ENCODE measurements at places on chromosomes 16 and 17.

DNA sequence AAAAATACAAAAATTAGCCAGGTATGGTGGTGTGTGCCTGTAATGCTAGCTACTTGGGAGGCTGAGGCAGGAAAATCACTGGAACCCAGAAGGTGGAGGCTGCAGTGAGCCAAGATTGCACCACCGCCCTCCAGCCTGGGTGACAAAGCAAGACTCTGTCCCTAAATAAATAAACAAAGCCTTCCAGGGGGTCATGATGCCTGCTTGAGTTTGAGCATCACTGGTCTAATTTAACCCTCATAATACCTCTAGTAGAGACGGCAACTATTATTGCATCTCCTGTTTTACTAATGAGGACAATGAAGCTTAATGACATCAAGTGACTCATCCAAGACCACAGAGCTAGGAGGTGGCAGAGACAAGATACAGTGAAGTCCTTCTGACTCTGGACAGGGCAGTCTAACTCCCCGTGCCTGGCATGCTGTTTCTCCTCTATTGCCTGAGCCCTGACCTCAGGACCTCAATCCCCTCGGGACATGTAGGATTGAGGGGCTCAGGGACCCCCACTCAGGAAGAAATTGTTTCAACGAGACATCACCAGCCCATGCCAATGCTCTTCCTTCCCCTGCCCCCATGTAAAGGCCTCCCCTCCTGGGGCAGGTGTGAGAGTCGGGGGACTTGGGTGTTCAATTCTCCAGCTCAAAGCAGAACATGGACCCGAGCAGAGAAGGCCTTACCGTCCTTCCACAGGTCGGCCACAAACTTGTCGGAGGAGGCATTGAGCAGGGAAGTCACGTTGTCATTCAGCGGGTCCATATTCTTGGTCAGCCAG, 102.9 kb downstream of the NDE1 start:
- no peak for DNase-seq

- no peak for DNase-seq
These were observed 96.8 kb downstream of the BRIP1 start for GRCh38 chr17:61766520-61766919.

DNA sequence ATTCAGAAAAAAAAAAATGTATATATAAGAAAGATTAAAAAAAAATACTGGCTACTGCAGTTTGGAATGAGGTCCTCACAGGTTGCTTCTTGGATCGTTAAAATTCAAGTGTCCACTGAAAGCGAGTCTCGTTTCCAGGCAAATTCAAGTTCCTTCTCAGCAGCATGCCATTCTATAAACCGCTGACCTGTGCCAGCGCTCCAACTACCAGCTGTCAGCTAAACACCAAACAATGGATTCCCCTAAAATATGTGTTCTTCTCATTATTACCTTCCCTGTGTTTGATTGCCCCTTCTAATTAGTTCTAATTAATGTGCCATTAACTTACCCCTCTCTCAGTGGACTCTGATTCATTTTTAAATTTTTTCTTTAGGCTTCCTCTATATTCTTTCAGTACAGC, 92.4 kb downstream of the DNAH9 start:
- DNase-seq = no peak

DNA sequence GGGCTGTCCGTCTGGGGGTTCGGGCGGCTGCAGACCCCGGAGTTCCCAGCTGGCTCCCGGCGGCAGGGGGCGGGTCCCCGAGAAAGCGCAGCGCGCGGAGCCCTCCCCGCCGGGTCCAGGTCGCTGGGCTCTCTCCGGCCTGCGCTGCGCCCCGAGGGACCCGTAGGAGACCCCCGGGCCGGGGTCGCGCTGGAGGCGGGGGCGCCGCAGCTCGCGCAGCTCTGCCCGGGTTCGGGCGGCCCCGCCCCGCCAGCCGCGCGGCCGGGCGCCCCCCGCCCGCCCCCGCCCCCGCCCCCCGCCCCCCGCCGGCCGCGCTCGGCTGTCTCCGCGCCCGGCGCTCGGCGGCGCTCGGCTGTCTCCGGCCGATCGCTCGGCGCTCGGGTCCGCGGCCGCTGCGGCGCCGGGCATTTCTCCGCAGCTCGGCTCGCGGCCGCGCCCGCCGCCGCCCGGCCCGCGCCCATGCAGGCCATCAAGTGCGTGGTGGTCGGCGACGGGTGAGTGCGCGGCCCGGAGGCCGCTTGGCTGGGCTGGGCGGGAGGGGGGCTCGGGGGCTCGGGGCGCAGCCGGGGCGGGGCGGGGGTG, at the start of gene RAC3:
RAC3 (plus strand) TSS at position 376 of the 582 bp plus-strand sequence; CDS start at position 460, 84 bp downstream.
- DNase-seq = peak; percentile 67

GRCh38 chr16:67425061-67425460, 5.9 kb upstream of the HSD11B2 start:
- no peak for DNase-seq

DNA sequence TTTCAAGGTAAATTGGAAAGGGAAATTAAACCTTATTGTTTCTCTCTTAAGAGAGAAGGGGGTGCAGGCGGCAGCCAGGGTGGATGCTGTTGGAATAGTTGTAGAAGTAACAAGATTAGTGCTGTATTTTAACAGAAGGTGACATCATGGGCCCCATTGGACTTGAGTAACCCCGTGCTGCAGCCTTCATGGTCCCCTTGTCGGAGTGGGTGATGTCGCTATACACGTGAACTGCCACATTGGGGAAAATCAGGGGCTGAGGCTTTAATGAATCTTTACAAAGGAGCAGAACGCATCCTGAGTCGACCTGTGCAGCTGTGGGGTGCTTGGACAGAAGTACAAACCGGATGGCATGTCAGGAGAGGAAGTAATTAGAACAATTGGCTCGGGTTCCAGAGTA, 3.2 kb downstream of the SNX11 start:
- DNase-seq = no peak

DNA sequence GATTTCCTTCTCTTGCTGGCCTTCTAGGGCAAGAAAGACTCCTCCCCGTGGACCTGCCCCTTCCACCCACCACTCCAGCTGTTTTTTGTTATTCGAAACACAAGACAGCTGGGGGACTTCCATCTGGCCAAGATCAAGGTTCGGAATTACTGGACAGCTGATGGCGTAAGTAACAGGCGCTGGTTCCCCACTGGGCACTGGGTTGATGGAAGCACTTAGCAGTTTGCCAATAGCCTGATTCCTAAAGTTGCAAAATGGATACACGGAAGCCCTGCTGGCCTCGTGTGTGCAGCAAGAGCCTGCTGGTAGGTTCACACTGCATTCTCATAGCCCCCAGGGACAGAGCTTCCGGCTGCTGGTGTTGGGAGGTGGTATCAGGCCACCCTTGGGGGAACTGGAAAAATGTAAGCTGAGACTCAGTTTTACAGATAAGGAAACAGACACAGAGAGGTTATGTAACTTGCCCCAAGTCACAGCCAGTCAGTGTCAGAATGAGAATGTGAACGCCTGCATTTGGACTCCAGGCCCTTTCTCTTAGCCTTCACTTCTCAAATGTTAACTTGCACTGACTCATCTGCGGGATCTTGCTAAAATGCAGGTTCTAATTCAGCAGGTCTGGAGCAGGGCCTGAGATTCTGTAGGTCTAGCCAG, 171.7 kb downstream of the KATNIP start:
- no peak for DNase-seq

DNA sequence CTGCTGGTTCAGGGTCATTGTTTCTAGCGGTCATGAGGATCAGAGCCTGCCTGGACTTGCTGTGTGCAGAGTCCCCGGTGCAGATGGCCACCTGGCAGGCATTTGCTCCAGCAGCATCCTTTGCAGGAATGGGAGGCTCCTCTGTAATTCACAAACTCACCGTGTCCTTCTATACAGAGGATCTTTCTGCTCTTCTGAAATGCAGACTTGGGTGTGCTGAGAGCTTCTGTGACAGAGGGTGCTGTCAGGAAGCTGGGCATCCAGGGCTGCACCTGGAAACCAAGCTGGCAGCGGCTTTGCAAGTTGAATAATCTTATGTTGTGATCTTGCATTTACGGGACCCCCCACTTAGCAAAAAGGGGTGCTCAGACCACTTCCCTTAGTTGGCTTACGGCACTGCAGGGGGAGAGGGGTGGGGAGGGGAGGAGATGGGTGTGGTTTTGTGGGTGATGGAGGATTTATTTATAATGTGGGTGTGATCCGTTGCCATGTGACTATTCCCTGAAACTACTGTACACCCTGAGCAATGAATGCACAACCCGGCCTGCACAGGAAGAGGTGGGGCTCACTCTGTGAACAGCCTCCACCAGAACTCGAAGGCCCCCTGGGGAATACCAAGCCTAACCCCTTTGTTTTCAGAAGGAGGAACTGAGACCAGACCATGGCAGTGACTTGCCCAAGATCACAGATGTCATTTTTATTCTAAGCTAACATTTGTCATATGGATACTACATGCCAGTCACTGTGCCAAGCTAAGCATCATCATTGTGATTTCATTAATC, 178.3 kb downstream of the PRKCB start:
- DNase-seq = no peak

GRCh38 chr16:17318238-17318637, 152.5 kb downstream of the XYLT1 start:
- DNase-seq = no peak

DNA sequence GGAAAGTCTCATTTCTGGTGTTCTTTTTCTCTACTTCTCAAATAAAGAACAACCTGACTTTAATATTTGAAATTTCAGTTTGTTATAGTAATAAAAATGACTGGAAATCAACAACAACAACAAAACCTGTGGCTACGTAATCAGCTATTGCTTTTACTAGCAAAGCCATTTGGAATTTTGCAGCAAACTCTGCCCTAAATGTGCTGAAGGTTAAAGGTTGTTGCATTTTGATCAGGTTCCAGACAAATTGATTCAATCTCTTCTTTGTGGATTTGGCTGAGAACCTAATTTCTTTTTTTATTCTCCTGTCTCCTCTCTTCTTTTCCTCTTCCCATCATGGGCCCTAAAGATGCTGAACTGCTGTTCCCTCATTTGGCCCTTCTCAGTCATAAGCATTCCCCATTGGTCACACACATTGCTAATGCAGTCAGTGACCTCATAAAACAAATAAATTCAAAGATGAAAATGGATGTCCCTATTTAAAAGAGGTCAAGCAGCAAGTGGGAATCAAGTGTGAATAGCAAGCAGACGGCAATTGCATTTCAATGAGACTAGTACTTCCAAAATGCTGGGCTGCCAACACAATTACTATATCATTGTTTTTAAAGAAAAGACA, 795.1 kb upstream of the CDH8 start:
- DNase-seq = no peak

- DNase-seq = no peak
These were observed 23.4 kb downstream of the MBTPS1 start for GRCh38 chr16:84093120-84093878.

GRCh38 chr16:17023606-17024005, 447.2 kb downstream of the XYLT1 start:
- DNase-seq = no peak

DNA sequence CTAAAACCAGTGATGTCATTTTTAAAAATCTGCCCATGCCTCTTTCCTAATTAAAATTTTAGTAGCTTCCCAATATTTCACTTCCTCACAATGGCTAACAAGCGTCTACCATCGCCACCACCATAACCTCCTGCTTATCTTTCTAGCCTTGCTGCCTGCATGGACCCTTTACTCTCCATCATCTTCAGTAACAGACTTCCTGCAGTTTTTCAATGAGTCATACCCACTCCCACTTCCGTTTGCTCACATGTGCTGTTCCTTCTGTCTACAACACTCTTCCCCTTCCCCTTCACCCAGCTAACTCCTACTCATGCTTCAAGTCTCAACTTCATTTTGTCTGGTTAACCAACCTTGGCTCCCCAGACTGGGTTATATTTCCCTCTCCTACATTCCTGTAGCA, 12.8 kb upstream of the SKAP1 start:
- no peak for DNase-seq

DNA sequence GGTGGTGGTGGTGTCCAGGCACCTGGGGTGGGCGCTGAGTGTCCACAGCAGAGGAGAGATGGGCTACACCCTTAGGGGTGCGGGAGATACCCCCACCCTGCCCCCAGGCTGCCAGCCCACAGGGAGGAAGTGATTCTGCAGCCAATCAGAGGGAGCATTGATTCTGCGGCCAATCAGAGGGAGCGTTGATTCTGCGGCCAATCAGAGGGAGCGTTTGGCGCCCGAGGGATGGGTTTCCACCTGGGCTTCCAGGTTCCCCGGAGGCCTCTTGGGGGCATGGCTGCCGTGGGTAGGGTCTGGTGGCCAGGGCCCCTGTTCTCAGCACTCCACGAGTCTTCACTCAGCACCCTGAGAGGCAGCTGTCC, 28.2 kb upstream of the ACSF3 start:
- DNase-seq = no peak

- DNase-seq = no peak
These were observed 17.8 kb downstream of the PLLP start for GRCh38 chr16:57266531-57267260.

DNA sequence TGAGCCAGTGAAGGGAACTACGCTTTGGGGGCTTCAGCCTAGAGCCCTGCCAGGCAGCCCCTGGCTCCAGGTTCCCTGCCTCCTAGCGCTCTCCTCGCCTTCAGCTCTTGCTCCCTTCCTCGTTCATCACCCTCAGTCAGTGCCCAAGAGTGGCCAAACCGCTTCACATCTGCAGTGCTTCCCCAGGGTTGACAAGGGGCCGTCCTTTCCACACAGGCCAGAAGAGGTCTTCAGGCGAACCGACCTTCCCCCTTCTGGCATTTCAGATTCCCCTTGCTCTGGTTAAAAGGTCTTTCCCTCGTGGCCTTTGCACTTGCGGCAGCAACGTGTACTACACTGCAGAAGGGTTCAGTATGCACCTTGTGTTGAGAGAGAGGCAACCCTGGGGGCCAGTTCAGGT, 4.1 kb downstream of the RASD1 start:
- no peak for DNase-seq

DNA sequence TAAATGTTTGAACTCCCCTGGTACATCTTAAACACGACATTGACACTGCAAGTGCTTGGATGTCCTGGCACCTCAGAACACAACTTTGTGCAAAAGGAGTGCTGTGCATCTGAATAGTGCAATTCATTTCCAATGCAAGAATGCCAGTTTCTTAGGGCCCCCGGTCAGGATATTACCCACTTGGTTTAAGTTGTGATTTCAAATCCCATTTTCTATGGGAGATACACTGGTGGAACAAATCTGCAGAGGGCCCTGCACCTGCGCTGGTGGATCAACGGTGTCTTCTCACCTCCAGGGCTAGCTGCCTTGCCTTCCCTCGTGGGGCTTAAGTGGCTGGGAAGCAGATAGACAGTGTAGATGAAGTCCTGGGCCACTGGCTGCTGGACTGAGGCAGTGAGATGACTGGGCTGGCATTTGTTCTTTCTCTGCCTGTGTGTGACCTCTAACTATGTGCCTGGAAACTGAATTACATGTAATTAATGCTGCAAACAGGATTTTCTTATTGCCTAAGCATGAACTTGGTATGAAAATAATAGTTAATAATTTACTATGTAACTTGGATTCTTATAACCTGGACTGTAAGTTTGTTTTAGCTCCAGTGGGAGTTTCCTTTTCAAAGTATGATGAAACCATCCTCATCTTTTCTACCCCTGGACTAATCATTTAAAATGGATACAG, 20.9 kb downstream of the HAPSTR1 start:
- DNase-seq = no peak

- no peak for DNase-seq
These were observed 8.1 kb downstream of the TMEM235 start for GRCh38 chr17:78239489-78239931.

- peak; percentile 86 for DNase-seq
These were observed 23.9 kb downstream of the LGALS9 start for GRCh38 chr17:27654654-27655524.

Measured in nephron progenitor cell (in vitro differentiated cells).